ENCODE measurements at places on chromosomes 16 and 17.
A peak's percentile ranks its signal among the peaks of the same experiment; 100 is the strongest.

DNA sequence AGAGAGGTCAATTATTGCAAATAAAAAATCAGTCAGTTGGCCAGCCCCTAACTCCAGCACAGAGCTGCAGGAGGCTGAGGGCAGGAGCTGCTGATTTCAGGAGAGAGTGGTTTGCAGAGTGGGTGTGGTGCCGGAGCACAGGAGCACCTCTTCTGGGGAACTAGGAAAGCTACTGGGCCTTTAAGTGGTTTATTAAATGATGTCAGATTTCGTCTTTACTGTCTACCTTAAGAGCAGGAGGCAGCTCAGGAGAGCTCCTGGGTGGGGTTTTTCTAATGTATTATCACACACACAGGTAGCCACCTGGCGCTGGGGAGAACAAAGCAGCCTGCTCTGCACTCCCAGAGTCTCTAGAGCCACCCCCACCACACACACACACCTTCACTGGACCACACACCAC, 11.5 kb upstream of the HAS3 start:
- DNase-seq, result no peak

DNA sequence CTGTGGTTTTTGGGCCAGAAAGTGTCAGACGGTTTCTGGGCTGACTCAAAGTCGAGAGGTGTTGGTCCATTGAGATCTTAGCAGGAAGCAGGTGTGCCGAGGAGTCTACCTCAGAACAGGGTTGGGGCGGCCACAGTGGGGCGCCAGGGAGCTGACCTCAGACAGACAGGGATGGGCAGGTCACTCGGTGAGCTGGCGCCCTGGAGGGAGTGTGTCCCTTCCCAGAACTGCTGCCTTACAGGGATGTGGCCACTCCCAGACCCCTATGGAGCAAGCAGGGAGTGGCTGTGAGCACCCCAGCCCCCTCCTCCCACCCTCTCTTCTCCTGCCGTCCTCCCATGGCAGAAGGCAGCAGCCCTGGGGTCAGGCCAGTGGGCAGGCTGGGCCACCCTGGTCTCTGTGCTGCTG, 14.0 kb upstream of the DPEP1 start:
- DNase-seq, result no peak

- peak; percentile 71 for DNase-seq
These were observed 14.7 kb downstream of the RARA start for GRCh38 chr17:40323391-40324381.

DNA sequence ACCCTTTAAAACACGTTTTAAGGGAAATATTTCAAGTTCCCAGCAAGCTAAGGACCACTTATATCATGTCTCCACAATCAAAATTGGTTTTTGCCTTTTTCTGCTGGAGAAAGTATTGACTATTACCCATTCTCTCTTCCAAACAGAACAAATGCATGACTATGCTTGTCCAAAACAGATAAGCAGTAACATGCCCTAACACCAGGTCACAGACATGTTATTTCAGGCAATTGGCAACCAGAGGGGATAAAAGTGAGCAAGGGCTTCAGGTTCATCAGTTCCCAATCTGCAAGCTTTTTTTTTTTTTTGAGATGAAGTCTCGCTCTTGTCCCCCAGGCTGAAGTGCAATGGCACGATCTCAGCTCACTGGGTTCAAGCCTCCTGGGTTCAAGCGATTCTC, 15.0 kb downstream of the SKA2 start:
- no peak for DNase-seq

DNA sequence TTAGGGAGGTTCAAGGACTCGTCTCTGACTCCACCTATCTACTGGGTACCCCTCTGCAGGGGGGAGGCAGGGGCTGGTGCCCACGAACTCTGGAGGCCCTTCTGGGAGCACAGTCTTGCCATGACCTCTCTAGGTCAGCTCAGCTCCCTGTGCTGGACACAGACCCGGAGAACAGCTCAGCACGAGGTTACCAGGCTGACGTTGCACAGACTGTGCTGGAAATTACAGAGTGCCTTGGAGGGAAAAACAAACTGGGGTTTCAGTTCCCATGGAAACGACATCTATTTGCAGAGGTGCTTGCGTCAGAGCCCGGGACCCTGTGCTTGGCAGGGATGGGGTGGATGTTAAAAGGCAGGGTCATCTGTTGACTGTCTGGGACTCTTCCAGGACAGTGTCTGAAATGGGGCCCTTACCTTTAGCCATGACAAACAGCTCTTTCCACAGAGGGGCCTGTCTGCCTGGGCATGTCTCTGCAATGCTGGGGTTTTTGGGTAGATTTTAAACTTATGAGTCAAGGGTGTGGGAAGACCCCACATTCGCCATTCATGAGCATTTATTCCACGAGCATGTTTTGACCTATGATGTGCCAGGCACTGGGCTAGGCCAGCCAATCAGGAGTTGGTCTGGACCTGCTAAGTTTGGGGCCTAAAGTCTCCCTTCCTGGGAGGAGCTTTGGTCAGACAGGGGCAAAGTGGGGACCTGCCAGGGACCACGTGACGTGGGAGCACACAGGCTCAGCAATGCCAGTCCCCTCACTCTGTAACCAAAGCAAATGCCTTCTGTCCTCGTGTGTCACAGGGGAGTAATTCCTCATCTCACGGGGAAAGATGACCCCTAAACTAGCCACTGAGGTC, 22.5 kb downstream of the CCR7 start:
- peak; percentile 80 for DNase-seq

DNA sequence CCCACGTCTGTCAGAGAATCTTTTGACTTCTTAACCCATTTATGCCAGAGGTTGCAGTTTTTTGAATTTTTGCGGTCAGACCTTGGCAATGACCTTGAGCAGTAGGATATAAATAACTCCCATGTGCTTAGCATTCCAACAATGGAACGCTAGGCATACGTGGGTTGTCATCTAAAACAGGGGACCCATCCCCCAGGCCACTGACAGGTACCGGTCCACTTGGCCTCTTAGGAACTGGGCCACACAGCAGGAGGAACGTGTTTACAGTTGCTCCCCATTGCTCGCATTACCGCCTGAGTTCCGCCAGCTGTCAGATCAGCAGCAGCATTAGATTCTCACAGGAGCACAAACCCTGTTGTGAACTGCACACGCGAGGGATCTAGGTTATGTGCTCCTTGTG, 76.8 kb upstream of the LGALS9 start:
- DNase-seq, result no peak

DNA sequence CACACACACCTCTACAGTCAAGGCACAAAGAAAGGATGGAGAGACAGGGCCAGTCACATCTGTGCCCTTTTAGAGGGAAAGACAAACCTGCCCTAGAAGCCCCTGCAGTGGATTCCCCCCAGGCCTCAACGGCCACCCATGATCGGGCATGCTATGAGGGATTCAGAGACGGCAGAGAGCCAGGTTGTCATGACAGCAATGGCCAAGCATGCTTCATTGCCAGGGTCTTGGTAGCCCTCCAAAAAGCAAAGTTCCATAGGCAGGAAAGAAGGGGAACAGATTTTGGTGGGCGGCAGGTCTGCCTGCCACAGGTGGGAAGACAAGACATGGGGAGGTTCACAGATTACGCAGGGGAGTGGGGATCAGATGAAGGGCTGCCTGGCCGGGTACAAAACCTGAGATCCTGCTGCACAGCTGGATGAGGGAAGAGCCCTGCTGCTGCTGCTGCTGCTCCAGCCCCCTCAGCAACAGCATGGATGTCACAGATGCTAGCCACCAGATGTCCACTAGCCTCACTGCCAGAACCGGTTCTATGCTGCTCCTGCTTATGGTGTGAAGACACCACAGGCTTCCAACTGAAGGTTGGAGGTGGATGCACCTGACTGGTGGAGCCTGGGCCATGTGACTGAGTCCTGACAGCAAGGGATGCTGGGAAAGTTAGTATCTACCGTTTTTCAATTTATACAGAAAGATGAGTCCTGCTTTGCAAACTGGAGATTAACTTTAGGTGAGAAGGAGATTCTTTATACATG, 17.8 kb downstream of the ACTG1 start:
- DNase-seq, result no peak

- no peak for DNase-seq
These were observed 73.8 kb upstream of the ATP2A3 start for GRCh38 chr17:4038076-4038475.

- DNase-seq, result no peak
These were observed 85.8 kb downstream of the MRM3 start for GRCh38 chr17:867896-868489.

DNA sequence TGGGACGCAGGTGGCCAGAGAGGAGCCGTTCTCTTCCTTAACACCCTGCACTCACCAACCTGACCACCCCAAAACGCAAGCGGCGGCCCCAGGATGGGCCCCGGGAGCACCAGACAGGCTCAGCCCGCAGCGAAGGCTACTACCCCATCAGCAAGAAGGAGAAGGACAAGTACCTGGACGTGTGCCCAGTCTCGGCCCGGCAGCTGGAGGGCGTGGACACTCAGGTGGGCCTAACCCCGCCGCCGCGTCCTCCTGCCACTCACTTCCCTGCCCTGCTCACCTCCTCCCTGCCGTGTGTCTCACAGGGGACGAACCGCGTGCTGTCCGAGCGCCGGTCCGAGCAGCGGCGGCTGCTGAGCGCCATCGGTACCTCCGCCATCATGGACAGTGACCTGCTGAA, 4.6 kb upstream of the HSD3B7 start:
- DNase-seq, result no peak

DNA sequence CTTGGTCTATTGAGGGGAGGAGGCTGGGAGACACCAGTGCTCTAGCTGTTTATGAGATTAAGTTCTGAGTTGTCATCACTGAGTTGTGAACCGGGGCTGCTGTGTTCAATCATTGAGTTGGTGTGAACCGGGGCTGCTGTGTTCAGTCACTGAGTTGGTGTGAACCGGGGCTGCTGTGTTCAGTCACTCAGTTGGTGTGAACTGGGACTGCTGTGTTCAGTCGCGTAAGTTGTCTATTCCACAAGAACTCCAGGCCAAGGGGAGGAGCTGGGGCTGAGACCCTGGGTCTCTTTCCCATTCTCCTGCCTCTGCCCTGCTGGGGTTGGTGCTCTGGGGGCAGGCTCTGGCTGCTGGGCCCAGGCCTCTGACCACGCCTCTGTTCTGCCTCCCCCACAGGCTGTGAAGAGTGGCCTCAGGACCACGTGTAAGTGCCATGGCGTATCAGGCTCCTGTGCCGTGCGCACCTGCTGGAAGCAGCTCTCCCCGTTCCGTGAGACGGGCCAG, 24.5 kb downstream of the WNT9B start:
- DNase-seq, result no peak

DNA sequence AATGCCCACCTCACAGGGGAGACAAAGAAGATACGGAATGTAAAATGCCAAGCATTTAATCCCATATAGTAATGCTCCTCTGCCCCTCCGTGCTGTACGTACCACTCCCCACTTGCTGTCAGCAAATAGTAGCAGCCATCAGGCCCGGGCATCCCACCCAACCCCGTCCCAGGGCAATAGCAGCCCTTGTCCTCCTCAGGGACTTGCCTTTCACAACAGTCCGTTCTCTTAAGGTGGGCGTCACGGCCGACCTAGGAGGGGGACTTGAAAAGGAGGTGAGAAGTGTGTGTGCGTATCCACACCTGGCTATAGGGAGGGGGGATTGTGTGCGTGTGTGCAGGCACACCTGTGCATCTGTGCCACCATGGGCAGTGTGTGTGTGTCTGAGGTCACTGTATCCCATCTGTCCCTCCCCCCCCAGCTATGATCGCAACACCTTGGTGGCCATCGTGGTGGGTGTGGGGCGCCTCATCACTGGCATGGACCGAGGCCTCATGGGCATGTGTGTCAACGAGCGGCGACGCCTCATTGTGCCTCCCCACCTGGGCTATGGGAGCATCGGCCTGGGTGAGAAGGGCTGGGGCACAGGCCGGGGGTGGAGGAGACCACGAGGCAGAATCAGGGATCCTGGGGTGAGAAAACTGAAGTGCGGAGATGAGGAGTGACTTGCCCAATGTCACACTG, 4.0 kb downstream of the FKBP10 start:
- DNase-seq, result no peak

DNA sequence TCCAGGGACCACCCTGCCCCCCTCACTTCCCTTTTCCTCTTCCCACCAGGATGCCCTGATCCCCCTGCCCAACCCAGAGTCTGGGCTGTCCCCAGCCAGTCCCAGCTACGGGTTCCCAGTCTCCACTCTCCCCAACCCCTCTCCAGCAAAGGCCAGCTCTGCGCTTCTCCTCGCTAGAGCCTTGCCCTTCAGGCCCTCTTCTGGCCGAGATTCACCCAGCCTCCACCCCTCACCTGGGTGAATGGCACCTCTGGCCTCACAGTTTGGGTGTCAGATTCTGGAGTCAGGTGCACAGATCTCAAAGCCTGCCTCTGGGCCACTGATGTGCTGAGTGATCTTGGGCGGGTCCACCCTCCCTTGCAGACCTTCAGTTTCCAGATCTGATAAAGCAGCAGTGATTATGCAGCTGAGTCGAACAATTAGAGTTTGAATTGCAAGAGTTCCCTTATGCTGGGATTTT, 185.6 kb upstream of the TNRC6C start:
- DNase-seq, result no peak

DNA sequence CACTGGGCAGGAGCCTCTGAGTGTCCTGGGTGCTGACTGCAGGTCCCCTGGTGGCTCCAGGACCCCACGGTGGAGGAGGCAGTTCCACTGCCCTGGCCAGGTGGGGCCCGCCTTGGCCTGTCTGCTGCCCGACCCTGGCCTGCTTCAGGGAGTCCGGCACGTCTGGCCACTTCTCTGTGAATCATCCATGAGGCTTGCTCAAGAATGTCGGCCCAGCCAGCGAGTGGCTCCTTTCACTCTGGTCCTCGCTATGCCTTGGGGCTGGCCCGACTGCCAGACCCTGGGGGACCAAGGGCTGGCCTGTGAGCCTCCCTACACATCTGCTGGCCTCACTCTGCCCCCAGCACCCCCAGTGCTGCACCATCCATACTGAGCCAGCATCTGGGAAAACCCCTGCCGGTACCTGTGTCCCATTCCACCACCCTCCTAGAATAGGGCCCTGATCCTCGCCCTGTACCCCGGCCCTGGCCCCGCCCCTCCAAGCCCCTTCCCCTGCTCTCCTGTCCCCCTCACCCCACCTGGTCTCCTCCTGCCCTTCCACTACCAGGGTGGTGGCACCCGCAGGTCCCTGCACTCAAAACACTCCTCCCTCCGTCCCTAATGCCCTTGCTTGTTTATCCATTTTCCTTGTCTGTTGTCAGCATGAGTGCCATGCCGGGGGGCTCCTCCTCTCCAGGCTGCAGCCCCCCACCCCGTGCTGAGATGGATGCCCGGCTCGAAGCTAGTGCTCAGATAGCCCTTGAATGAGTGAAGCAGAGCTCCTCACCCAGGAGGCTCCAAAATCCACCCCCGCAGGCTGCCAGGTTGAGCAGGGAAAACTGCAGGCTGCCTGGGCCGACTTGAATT, 35.5 kb downstream of the ADCY7 start:
- DNase-seq, result no peak

- DNase-seq, result no peak
These were observed 86.3 kb upstream of the DHX40 start for GRCh38 chr17:59479141-59479540.
